ENCODE measurements at places on chromosomes 7 and 10.

DNA sequence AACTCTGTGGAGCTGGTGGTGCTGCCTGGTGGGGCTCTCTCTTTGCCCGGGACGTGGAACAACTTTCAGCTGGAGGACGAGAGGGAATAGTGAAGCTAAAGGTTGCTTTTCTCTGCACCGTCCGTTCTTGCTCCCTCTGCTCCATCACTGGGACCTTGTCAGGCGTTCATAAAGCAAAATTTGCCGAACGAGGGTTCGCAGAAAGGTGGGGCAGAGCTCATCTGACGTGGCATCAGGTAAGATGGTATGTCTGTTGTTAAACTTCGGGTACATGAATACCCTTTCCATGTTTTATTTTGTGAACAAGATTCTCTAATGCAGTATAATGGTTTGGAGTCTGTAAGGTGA is 416 bp downstream of the BBS9 start:
- no peak for DNase-seq
- no peaks in the 10 kb centered on the region for H3K27me3 ChIP-seq
- no peak overlapping the region for H3K27ac ChIP-seq
- peaks cover 8% of the 10 kb centered on the region for H3K4me1 ChIP-seq
- no peaks in the 10 kb centered on the region for H3K36me3 ChIP-seq
- H3K4me3 ChIP-seq: peak overlapping the region; percentile 71

- peak overlapping the region; percentile 65 for H3K4me3 ChIP-seq
- H3K4me1 ChIP-seq: peaks cover 31% of the 10 kb centered on the region
- H3K36me3 ChIP-seq: no peaks in the 10 kb centered on the region
- peak overlapping the region; percentile 91 for H3K27ac ChIP-seq
- peaks cover 7% of the 10 kb centered on the region for H3K27me3 ChIP-seq
- DNase-seq: no peak
Measured at GRCh38 chr7:44491229-44491628, 771 bp upstream of the NUDCD3 start.

DNA sequence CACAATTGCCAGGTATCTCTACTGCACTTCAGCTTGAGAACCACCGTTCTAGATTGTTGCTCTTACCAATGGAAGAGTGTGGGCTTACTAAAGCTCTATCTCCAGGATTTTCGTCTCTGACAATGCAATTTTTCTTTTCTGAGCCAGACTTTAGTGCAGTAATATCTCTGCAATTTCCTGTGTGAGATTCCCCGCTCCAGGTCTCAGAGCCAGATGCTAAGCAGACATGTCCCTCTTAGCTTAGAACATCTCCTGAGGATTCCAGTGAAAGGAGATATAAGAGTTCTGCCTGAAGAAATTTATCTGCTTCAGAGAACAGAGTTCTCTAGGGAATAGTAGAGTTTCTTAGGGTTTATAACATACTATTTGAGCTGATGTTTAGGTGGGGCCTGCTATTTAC is 82.0 kb downstream of the SND1 start:
- H3K4me3 ChIP-seq: no peak overlapping the region
- peaks cover 7% of the 10 kb centered on the region for H3K36me3 ChIP-seq
- H3K4me1 ChIP-seq: no peaks in the 10 kb centered on the region
- no peak overlapping the region for H3K27ac ChIP-seq
- DNase-seq: no peak
- H3K27me3 ChIP-seq: no peaks in the 10 kb centered on the region

GRCh38 chr10:62326176-62326575 is 48.0 kb upstream of the ZNF365 start:
- no peak overlapping the region for H3K4me3 ChIP-seq
- H3K27me3 ChIP-seq: no peaks in the 10 kb centered on the region
- H3K4me1 ChIP-seq: no peaks in the 10 kb centered on the region
- H3K36me3 ChIP-seq: no peaks in the 10 kb centered on the region
- no peak overlapping the region for H3K27ac ChIP-seq

DNA sequence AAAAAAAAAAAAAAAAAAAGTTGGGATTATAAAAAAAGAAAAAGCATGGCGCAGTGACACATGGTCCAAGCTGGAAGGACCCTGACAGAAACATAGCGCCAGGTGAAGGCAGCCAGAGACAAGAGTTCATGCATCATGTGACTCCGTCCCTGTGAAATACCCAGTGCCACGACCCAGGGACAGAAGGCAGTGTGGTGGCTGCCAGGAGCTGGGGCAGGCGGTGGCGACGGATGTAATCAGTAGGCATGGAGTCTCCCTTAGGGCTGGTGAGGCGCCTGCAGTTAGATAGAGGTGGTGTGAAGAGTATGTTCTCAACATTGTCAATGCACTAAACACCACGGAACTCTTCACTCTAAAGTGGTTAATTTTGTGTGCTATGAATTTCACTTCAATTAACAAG is 43.9 kb downstream of the STK32C start:
- DNase-seq: no peak
- H3K27ac ChIP-seq: no peak overlapping the region
- no peaks in the 10 kb centered on the region for H3K27me3 ChIP-seq

- no peaks in the 10 kb centered on the region for H3K36me3 ChIP-seq
- no peak overlapping the region for H3K4me3 ChIP-seq
- no peak overlapping the region for H3K27ac ChIP-seq
- H3K4me1 ChIP-seq: no peaks in the 10 kb centered on the region
Measured at GRCh38 chr7:133983685-133984419, 143.3 kb upstream of the LRGUK start.

DNA sequence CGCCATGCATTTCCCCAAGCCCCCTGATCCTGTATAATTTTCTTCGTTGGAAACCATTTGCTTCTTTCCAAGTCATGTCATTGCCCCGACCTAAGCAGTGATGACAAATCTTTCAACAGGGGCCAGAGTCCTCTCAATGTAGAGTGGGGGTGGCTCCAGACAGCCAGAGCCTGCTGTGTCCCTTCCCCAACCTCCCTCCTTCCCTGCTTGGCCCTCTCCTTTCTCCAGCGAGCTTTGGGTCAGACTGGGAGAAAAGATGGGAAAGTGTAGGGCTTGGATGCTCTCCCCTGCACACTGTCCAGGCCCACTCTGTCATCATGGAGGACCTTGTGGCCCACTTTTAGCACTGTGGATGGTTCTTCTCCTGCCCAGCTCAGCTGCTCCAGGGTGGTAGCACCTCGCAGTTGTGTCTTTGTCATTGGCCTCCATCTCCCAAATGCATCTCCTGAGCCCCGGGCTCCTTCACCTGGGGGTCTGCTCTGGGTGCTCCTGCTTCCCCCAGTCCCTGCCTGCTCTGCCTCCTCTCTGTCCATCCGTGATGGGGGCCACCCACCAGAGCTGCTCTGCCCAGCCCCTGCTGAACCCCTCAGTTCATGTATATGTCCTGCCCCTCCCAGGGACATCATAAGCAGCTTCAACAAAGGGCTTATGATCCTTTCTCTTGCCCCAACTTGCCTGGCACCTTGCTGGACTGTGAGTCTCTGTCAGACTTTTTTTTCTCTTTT is 37.5 kb downstream of the BTBD16 start:
- no peaks in the 10 kb centered on the region for H3K36me3 ChIP-seq
- no peak overlapping the region for H3K4me3 ChIP-seq

DNA sequence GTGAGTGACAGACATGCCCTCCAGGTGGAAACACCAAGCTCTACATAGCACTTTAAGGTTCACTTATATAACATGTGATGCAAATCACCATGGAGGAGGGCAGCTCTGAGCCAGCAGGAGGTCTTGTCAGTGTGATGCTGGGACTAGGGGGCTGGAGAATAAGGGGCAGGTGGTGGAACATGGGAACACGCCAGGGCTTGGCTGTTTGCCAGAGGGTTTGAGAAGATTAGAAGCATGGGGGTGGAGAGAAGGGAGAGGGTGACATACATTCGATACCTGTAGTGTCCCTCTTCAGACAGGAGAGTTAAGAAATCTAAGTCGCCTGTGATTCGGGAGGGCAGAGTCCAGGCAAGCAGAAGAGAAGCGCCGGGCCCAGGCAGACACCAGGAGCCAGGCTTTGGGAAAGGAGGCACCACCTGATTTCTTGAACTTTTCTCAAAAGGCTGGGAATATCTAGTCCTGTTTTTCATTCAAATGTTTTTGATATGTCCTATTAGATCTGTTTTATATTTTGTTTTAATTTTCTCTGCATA is 16.9 kb upstream of the LAMB4 start:
- no peaks in the 10 kb centered on the region for H3K27me3 ChIP-seq
- no peaks in the 10 kb centered on the region for H3K4me1 ChIP-seq
- DNase-seq: no peak
- H3K27ac ChIP-seq: no peak overlapping the region
